Dermis microvascular lymphatic vessel endothelial cell (primary cell): ENCODE measurements at places on chromosomes 2 and 18.

- no peak for DNase-seq
Observed at GRCh38 chr2:197033222-197033621, 106.7 kb upstream of the PGAP1 start.

- DNase-seq = no peak
Observed at GRCh38 chr2:51918113-51918512, 886.2 kb upstream of the NRXN1 start.

- DNase-seq = no peak
Observed at GRCh38 chr2:241608881-241609280, 28.1 kb downstream of the THAP4 start.

GRCh38 chr2:120390381-120391055, 44.6 kb downstream of the INHBB start:
- DNase-seq = no peak

DNA sequence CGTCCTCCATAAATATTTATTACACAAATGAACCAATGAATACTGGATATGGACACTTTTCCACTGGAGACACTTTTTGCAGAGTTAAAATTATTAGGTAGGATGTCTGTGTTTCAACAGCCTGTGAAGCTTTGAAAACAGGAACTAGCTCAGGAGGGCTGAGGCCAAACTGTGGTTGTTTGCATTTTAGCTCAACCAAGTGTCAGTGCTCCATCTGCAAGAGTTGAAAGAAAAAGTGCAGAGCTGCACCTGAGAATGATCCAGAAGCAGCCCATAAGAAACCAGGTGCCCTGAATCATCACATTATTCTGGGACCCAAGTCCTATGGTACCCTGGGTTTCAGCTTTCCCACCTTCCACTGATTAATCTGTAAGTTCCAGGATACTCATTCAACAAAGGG, 180.4 kb downstream of the TRIB2 start:
- no peak for DNase-seq

GRCh38 chr2:70523996-70524965, 29.3 kb downstream of the TGFA start:
- DNase-seq = no peak

- peak; percentile 76 for DNase-seq
Observed at GRCh38 chr2:178870703-178871102, 63.5 kb upstream of the TTN start.

- DNase-seq = no peak
Observed at GRCh38 chr18:74283646-74284045, 8.1 kb downstream of the CYB5A start.

GRCh38 chr18:47108373-47108772, 41.9 kb downstream of the HDHD2 start:
- no peak for DNase-seq

GRCh38 chr2:25369439-25369838, 27.7 kb upstream of the DNMT3A start:
- DNase-seq = no peak

DNA sequence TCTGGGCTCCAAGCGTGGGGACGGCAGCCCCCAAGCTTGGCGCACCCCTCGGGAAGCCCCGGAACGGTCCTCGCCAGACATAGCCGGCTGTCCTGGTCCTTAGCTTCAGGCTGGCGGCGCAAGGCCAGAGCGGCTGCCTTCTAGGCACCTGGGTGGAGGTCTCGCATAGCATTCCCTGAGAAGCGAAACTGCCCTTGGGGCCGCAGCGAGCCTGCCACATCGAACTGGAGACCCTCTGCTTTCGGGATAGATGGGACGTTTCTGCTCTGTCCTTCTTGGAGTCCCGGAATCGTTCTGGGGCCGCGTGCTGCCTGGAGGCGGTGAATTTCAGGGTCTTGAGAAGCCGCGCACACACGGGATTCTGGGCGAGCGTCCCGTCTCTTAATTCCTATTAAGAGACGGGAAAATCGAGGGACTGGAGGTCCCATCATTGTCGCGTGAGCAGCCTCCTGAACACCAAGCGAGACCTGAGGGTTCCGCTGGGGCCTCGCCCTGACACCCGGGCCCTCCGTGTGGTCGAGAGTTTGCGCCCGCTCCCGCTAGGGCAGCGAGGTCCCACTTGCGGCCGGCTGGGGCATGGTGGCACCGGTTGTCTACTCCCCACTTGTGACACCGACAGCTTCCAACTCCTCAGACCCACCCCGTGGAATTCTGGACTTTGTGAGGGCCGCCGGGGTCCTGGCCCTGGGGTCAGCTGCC, 9.7 kb upstream of the EN1 start:
- DNase-seq = no peak

GRCh38 chr2:35410431-35411061, 945.0 kb upstream of the CRIM1 start:
- DNase-seq = peak; percentile 62

GRCh38 chr2:235870515-235870914, 297.7 kb downstream of the GBX2 start:
- no peak for DNase-seq

- DNase-seq = no peak
Observed at GRCh38 chr2:105919191-105919811, 174.6 kb downstream of the NCK2 start.

DNA sequence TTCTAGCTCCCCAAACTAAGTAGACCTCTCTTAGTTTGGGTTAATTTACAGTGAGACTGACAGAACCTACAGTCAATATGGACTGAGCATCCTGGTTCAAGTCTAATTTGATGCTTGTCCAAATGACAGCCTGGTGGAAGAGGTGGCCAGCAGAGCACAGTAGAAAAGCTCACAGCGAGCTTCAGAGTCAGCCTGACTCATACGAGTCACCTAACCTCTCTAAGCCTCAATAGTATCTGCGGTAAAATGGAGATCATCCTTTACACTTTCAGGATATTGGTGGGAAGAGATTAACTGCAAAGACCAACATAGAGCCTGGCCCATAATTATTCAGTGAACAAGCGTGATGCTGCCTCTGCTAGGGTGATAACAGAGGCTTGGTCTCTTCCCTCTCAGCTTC, 54.5 kb downstream of the DOCK10 start:
- DNase-seq = no peak

GRCh38 chr2:22355816-22356433, 1029.1 kb upstream of the KLHL29 start:
- no peak for DNase-seq

DNA sequence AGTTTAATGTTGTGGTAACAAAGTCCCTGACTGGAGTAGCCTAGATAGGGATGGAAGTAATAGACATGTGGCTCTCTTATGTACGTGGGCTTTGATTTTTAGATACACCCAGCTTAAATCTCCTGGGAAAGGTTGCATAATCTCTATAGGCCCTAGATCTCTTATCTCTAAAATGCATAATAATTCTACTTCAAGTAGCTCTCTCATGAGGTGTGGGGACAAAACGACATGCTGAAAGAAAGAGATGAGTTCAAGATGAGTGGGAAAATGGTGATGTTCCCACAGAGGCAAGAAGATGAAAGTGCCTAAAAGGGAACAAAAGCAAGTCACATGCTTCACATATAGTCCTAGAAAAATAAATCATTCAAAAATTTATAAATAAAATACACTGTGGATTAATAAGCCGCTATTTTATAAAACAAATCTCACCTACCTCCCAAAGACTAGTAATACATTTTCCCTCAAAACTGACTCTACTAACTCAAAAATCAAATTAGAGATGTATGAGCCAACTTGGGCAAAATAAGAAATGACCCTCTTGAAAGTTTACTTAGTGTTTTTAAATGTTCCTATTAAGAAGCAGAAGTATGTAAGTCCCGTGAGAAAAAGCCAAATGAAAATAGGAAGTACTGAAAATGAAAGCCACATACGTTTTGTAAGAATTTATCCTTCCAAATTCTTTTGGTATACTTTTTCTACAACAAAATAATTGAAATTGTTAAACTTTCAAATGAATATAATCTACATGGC, 148.2 kb upstream of the ITGA4 start:
- no peak for DNase-seq

DNA sequence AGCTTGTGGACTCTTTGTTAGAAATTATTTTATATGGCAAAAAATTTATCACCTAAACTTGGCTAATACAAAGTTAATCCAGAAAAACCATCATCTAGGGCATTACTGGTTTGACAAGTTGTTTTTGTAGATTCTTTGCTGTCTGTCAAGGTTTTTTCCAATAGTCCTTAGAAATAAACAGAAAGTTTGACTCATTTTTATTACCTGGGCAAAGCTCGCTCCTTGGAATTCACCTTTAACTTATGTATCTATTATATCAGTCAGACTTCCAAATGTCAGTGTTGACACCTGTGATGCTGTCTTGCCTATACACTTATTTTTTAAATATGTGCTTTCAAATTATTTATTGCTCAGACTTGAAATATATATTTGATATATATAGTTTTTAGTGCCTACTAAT, 21.7 kb downstream of the LAMA3 start:
- DNase-seq = no peak

DNA sequence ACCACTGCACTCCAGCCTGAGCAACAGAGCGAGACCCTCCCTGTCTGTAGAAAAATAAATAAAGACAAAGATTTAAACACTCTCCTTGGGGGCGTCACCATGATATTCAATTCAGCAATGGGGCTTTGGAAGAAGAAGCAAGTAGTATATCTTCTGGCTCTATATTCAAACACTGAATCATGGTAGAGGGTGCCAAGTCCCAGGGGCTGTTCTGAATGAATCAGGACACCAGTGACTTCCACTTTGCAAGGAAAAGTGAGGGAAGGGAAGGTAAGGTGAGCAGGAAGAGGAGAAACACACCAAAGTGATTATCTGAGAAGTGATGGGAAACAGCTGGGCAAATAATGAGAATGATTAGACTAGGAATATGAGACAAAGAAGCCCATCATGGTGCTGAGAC, 80.5 kb downstream of the AAK1 start:
- DNase-seq = no peak

DNA sequence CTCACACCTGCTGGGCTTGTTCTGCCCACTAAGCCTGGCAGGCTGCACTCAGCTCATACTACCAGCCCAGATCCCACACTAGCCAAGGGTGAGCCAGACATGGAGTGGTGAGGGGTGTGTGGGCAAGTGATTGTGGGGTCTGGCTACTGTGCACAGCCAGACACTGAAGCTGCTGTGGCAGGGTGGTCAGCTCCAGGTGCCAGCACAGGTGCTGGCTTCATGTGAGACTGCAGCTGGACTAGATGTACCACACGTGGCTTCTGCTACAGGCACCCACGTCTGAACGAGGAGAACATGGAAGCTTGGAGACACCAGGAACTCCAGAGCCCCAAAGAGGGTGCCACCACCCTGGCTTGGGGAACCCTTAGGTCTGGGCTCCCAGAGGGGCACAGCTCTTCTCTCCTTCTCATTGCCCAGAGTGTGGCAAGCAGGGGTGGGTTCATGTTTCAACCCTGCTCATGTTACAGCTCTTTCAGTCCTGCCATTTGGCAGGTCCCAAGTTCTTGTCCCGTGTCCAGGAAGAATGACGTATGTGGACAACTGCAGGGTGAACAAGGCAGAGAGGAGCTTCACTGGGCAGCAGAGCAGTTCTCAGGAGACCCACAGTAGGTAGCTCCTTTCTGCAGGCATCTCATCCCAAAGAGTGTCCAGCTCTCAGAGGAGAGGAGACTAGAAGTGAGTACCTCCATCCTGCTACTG, 1624.2 kb upstream of the TMEFF2 start:
- DNase-seq = no peak

- DNase-seq = no peak
Observed at GRCh38 chr2:126832014-126832413, 66.7 kb upstream of the TEX51 start.

DNA sequence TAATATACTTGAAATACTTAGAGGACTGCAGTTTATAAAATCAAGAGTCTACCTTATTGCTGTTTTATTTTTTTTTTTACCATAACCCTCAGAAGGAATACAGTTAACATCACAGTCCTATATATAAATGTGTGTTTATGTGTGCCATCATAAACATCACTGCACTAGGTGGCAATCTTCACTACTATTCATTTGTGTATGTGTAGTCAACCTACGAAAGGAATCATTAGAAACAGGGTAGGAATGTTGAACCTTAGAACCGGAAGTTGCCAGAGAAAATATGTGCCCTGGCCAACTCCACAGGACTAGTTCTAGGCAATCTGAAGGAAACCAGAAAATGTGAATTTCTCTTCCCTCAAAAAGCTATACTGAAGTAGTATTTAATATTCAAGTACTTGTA, 3.4 kb downstream of the GEN1 start:
- peak; percentile 81 for DNase-seq

GRCh38 chr2:231199219-231199618, 788 bp downstream of the ARMC9 start:
- no peak for DNase-seq

GRCh38 chr18:80250740-80251364, 3.5 kb upstream of the PARD6G start:
- no peak for DNase-seq

DNA sequence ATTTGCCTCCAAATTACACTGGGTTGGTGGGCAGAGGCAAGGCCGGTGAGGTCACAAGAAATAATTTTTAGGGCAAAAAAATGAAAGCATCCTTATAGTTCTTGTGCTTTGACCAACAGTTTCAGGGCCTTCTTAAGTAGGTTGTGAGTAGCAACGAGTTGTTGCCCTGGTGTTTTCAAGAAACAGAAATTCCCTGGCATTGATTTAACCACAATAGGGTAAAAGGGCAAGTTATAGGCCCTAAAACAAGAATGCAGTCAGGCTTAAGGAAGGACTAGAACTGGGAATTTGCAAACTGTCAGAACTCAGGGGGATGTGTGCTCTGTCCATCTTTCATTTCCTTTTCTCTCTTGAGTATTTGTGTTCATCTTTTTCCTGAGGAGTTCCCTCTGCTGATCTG, 46.1 kb upstream of the STPG4 start:
- no peak for DNase-seq

DNA sequence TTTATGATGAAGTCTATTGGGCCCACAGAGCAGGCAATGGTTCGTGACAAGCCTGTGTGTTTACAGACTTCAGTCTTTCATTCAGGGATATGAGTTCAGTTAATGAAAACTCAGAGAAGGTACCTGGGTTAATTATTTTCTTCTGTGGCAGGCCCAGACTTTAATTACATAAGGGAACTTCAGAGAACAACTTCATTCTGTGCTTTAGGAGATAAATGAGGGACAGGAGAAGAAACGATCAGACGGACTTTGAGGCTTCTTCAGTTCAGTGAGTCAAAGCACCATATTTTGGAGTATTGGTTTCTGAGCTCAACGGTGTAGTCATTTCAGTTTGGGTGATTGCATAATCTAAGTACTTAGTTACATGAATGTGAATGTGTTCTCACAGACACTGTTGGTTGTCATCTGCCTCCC, 203.0 kb upstream of the KCNJ3 start:
- DNase-seq = no peak

- peak; percentile 91 for DNase-seq
Observed at GRCh38 chr2:187403568-187404260, 44.3 kb downstream of the CALCRL start.

DNA sequence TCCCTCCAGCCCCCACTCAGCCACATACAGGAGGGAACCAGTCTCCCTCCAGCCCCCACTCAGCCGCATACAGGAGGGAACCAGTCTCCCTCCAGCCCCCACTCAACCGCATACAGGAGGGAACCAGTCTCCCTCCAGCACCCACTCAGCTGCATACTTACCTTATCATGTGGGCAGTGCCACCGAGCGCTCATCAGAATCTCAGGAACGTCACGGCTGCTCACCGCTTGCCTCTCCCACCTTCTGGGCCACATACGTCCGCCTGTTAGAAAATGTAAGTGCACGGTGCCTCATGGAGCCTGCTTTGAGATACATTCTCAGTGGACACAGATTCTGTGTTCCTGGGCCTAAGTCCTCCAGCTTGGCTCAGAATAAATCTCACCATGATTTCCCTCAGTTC, 124.8 kb downstream of the PXDN start:
- DNase-seq = no peak

- DNase-seq = no peak
Observed at GRCh38 chr18:62280786-62281185, 44.3 kb upstream of the TNFRSF11A start.
